ENCODE measurements at places on chromosomes 11 and 22. TPM values are rescaled to one million over a fixed set of nuclear protein-coding genes. Genes with fewer than 3 reads are reported as not detected.

The OR8D1 gene
- total RNA-seq, result not detected

The PES1 gene
- total RNA-seq, result 66.2 TPM

The UPK3A gene
- not detected for total RNA-seq

The SLCO2B1 gene
- 0.30 TPM for total RNA-seq

The PLAAT5 gene
- not detected for total RNA-seq
